ENCODE measurements at places on chromosomes 11 and 22.

GRCh38 chr11:46305295-46305694 lies 27.8 kb downstream of the CREB3L1 start:
- no peak for DNase-seq

DNA sequence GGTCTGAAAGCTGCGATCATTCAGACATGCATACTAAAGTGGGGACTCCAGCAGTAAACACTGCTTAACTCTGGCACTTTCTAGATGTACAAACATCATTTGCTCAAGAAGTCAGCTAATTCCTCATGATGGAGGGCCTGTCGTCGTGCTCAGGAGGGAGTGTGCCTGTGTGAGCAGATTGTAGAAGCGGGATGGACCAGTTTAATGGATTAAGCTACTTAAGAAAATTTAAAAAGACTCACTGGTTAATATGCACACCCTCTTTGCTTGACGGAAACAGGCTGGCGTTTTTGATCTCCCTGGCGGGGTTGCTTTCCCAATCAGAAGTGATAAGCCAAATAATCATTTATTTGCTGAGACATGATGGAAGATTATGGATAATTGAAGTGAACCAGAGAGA lies 79.0 kb downstream of the LDLRAD3 start:
- no peak for DNase-seq

GRCh38 chr22:38353142-38353629 lies 36.0 kb upstream of the CSNK1E start:
- peak; percentile 73 for DNase-seq

GRCh38 chr11:73866586-73866996 lies 10.1 kb downstream of the COA4 start:
- no peak for DNase-seq

GRCh38 chr11:73243093-73243485 lies 25.0 kb downstream of the P2RY2 start:
- DNase-seq = no peak

GRCh38 chr22:46303347-46303965 lies 6.8 kb downstream of the GTSE1 start:
- DNase-seq = no peak

DNA sequence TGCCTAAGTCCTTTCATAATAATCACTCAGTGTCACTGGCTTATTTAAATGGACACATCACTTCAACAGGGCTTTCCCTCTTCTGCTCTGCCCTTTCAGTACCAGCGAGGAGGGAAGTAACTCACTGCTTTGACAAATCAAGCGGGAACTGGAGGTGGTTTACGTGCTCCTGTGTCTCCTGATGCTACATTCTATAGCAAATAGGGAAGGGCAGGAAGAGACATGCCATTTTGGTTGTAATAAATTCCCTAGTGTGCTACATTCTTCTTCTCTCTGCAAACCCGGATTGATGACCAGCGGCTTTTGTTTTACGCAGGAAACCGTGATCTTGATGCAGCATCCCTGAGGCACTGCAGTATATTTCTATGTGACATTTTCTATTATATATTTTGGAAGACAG lies 371.1 kb upstream of the SYN3 start:
- DNase-seq = no peak

DNA sequence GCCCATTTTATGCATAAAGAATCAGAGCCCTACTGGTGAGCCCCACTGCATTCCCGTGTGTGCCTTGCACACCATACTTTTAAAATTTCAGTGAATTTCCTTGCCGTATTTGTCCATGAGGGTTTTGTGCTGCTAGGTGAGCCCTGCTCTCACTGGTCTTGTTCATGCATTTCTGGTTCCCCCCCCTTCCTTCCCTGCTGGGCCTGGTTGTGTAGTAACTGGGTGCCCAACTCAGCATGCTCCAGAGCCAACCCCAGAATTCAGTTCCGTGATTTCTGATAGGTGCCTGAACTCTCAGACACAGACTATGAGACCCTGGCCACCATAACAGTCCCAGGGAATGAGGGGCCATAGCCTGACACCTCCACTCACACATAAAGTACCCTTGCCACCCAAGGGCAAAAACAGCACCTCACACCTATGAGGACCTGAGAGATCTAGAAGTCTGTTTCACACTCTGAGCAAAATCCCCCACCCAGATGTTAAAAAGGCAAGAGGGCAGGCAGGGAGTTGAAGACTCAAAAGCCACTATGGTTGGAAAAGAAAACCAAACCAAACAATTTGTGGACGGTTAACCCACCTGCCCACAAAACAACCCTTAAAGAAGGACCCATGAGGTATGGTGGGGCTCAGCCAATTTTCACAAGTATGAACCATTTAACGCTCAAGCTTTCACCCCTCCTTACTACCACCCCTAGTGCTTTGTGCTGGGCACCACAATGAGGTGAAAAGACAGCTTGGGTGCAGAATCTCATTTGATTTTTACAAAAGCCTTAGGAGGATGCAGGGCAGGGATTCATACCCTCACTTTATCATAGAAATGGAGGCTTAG lies 16.8 kb upstream of the IL10RA start:
- DNase-seq = no peak

DNA sequence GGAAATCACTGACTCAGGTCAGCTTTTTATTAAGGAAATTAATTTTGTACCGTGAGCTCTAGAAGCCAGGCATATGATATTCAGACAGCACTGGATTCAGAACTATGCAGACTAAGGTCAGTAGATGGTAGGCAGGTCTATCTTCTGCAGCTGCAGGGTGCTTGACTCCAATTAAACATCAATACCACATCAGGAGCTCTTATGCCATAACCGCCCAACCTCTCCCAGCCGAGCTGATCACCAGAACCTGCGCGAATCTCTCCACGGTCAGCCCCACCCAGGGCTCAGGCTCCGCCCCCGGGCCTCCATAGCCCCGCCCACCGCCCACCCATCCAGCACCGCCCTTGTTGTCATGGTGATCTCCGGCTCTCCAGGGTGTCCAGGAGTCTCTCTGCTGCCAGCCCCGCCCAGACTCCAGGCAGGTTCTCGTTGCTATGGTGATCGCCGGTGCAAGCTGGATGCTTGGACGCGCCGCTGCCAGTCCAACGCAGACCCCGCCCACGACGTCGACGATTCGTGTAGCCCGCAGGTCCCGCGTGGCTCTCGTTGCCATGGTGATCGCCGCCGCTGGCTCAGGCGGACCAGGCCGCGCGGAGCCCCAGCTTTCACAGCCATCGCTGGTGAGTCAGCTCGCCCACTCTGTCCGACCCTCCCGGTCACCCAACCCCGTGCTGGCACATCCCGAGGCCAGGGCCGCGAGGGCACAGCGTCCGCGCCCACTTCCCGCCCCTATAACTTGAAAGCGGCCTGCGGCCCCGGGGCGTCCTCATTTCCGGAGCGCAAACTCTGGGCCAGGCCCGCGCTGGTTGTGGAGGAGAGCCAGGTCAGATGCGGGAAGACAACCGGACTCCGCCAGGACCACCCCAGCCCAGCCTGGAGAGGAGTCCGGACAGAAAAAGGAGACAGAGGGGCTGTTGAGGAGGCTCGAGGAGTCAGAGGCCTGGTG lies at the start of gene RAB36:
Gene RAB36, plus strand, starts transcription at position 546 of the 946 bp plus-strand sequence. CDS start 1,140 bp downstream, outside the sequence.
- peak; percentile 98 for DNase-seq

- DNase-seq = no peak
Observed at GRCh38 chr11:70365544-70365927, 32.8 kb upstream of the CTTN start.

DNA sequence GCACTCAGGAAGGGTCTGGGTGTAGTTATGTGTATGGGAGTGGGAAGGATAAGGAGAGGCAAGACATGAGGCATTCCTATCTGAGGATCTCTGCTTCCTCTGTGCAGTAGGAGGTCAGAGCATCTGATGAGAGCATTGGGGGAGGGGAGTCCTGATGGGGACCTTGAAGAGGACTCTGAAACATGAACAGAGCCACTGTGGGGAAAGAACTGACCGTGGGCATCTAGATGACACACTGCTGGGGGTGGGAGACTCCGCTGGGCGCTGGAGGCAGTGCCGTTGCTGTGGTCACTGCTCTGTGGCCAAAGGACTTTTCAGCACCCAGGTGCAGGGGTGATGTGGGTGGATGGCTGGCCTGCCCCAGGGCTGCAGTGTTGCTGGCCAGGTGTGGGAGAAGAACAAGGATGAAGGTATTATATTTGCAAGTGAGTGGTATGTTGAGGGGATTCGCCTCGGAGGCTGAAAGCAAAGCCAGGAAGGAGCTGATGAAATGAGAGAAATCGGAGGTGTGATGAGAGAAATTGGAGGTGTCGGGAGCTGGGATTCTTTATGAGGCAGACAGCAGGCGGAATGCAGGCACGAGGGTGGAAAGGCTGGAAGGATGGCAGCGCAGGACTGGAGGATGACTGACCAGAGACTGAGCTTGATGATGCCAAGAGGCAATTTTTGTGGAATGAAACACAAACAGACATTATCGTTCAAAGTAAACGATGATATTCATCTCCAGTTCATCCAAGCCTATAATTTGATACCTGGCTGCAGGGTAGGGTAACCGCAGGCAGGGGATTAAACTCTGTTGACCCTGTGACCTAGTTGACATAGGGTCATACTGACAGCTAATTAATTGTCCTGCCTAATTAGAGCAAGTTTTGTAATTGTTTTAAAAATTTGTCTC lies 19.4 kb upstream of the TMPRSS4 start:
- DNase-seq = no peak

DNA sequence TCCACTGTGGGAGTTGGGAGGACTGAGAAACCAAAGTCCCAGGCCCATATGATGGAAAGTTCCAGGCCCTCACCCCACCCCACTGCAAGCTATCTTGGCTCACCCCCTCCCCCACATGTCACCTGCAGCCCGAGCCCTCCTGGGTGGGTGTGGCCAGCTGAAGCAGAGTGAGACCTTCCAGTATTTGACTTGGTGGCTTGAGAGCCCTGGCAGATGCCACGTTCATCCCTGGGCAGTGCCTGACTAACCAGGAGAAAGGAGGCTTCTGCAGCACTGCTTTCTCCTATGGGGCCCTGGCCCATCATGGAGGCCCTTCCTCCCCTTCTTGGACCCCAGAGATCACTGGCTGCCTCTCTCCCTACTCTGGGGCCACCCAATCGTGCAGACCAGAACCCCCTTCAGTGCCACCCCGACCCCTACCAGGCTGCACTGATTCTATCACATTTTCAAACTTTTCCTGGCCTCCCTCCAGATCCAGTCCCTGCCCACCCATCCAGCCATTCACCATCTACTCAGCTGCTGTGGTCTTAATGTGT lies 38.1 kb upstream of the WNT11 start:
- no peak for DNase-seq

DNA sequence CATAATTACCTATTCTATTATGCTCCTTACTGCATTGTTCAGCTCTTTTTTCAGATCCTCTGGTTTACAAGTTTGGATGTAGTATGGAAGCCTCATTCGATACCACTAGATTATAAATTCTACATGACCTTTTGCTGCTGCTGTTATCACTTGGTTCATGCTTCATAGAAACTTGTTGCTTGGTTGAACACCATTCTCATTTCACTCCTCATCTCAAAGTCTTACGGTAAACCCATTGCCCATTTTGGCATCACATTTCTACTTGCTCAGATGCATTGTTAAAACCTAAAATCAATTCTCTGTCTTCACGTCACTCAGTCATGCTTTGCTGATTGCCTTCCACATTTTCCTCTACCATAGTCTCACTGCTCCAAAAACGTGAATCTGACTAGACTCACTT lies 155.5 kb upstream of the DDI1 start:
- no peak for DNase-seq

GRCh38 chr22:19801340-19802000 lies 40.9 kb downstream of the TBX1 start:
- no peak for DNase-seq

GRCh38 chr22:46813816-46814597 lies 51.6 kb downstream of the TBC1D22A start:
- DNase-seq = no peak
